Effector CD8-positive, alpha-beta T cell (primary cell): ENCODE measurements at places on chromosomes 2 and 18.

GRCh38 chr2:42809131-42809818 lies 16.9 kb upstream of the HAAO start:
- no peak for DNase-seq

GRCh38 chr2:120669121-120669952 lies 66.3 kb upstream of the GLI2 start:
- DNase-seq, result no peak

DNA sequence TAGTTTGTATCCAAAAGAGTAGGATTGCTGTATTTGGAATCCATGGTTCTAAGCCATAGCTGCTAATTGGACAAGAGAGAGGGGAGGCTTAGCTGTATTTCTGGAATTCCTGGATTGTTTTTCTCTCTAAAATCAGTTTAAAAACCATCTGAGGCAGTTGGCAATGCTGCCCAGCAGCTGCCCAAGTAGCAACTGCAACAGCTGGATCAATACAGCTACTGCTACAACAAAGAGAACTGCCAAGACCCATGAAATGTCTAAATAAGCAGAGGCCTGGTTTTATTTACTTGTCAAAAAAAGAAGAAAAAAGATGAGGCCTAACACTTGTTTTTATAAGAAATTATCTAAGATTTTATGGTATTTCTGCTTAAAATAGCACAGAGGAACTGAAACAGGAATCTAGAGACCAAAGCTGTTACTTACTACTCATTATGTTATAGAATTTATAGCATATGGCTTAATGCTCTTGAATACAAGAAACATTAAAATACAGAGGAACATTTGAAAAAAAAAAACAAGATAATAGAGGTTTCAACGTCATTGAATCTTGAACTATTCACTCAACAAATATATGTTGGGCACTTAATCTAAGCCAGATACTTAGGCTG lies 39.1 kb downstream of the TMEFF2 start:
- DNase-seq, result no peak

DNA sequence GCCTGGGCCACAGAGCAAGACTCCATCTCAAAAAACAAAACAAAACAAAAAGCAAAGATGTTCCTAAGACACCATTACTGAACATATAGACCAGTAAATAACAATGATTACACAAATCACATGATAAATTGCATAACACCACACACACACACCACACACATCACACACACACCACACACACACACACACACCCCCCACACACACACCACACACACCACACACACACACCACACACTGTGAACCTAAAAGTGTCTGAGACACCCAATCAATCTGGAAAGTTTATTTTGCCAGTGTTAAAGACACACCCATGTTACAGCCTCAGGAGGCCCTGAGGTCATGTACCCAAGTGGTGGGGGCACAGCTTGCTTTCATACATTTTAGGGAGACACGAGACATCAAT lies 62.6 kb upstream of the ASAP2 start:
- no peak for DNase-seq

DNA sequence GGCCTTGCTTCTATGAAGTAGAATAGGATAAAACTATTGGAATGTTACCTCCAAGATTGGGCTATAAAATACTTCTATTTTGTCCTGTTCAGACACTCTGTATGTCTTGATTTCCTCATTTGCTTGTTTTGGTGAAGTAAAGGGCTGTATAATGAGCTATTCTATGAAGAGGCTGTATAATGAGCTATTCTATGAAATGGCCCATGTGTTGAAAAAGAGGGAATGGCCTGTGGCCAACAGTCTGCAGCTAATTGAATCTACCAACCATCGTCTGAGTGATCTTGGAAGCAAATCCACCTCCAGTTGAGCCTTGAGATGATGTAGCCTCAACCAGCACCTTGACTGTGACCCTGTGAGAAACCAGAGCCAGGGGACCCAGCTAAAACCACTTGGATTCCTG lies 3.8 kb upstream of the SGPP2 start:
- DNase-seq, result no peak

DNA sequence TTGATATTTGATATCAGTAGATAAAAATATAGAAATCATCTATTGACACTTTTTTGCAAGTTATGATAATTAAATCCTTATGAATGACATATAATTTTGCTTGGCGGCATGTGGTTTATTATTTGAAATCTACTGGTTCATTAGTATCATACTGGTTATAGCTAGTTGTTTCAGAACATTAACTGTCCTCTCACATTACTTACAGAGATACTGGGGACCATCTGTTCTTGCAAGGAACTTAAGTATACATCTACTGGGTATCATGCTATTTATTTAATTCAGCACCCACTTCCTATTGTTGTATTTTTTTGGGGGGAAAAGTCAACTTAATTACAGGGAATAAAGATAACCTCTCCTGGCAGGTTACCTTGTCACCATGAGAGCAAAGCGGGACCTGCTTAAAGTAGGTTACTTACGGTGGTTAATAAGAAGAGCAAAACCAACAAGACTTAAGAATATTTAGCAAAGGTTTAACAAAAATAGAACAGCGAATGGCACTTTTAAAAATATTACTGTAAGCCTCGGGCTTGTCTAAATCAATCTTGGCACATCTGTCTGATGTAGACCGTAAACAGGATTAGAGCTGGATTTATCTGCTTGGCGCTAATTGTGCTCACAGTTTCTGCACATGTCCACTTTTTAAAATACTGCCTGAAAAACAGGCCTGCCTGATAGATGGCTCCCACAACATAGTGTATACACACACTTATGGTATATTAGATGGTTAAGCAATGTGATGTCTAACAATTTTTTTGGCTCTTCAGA lies 41.8 kb downstream of the CERKL start:
- no peak for DNase-seq

DNA sequence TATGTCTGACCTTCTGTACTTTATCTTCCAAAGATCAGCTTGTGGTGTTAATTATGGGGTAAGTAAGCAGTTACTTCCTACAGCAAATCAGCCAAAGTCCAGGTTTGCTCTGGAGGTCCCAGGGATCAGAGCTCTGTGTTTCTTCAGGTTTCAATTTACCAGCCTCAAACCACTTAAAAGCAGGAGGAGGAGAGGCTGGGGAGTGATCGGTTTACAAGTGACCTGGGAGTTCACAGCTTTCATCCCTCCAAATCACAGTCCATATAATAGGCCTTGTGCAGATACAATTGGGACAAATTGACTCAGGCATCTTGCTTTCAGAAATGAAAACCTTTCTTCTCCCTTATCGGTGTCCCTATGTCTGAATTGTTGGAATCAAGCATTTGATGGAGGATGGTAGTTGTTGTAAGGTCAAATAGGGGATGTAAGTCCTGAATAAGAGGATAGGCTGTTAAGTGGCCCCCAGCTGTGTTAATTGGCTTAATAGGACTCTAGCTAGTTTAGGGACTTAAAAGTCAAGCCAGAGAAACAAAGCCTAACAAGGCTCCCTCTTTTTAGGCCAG lies 188.0 kb upstream of the NT5C1B start:
- DNase-seq, result no peak

DNA sequence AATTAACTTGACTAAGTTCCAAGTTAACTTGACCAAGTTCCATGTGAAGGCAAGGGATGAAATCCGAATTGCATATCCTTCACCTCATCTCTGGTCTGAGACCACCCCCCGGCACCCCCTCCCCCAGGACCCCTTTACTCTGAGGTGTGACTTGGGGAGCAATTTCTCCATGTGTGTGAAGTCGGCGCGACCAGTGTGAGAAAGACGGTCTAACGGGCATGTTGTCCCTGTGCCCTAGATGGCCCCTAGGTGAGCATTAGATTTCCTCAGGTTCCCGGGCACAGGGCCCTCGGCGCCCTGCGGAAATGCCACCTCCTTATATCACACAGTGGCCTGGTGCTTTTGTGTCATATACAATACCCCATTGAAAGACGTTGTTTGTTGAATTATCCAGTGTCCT lies 137.1 kb downstream of the CTIF start:
- no peak for DNase-seq

- DNase-seq, result no peak
These were observed 218.6 kb downstream of the TCF4 start for GRCh38 chr18:55369346-55369745.

- DNase-seq, result no peak
These were observed 21.2 kb upstream of the IL1A start for GRCh38 chr2:112805542-112805941.

DNA sequence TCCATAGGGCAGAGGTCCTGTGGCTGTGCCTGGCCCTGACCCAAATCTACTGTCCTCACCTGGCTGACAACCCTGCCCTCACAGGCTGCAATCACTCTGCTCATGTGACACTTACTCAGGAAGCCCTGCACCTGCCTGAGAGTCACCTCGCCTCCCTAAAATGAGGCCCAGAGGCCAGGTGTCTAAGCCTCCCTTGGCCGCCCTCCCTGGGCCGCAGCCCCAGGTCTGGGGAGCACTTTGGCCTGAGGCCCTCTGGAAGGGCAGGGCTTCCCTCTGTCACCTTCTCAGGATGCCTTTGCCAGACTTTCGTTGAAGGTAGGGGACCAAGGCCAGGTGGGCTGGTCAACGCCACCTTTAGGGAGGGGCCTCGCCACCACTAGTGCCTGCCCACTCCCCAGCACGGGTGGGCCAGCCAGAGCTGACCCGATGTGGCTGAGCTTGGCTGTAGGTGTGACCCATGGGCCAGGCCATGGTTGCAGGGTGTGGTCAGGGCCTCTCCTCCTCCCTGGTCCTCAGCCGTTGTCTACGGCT lies 6.1 kb upstream of the GPC1 start:
- no peak for DNase-seq

- no peak for DNase-seq
These were observed 2.1 kb upstream of the TRIB2 start for GRCh38 chr2:12714391-12715221.

DNA sequence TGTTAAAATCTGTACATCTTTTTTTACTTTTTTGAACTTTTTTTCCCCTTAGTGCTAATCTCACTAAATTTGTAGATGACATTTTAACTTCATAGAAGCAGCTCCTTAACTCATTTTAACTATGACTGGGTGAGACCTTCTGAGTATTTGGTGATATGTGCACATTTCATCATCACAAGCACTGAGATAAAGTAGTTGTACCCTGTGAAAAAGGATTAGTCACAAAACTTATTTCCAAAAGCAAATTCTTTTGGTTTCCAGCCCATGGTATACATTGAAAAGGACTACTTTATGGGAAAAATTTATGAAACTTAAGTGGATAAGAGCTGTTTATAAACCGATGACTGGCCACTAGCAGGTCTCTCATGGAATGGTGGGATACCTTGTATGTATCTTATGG lies 581.5 kb downstream of the PLCL1 start:
- DNase-seq, result no peak

- DNase-seq, result no peak
These were observed 1.7 kb upstream of the FZD5 start for GRCh38 chr2:207771421-207771820.

GRCh38 chr18:12291161-12291560 lies 16.9 kb upstream of the TUBB6 start:
- no peak for DNase-seq

DNA sequence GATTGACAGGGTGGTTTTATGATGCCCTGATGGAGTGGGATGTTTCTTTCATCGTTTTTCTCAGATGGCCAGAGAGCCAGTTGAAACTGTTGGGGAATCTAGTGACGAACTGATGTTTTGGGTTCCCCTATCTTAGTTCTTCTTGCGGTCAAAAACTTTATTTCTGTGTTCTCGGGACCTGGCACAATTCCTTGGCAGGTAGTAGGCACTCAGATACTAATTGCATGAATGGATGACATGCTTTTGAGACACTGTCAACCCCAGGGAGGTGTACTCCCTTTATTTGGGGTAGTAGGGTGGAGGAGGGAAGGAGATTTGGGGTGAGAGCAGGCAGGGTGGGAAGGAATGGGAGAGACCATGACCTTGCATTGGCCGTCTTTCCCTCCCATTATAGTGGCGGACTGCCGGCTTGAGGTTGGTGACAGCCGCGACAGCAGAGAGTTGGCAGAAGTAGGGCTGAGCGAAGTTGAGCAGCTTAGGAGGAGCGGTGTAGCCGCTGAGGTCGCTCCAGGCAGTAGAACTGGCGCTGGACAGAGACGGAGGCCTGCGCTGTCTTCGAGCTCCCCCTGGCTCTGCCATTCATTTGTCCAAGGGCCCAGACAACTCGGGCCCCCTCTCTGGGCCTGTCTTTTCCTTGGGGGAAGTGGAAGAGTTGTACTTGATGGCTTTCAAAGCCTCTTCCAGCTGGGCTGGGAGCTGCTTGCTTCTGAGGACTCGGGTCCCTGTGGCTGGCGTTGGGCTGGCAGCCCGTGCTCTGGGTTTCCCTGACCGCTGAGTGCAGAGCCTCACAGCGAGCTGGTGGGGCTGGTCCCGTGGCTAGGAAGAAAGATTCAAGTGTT lies 2.6 kb downstream of the TET3 start:
- DNase-seq, result no peak

DNA sequence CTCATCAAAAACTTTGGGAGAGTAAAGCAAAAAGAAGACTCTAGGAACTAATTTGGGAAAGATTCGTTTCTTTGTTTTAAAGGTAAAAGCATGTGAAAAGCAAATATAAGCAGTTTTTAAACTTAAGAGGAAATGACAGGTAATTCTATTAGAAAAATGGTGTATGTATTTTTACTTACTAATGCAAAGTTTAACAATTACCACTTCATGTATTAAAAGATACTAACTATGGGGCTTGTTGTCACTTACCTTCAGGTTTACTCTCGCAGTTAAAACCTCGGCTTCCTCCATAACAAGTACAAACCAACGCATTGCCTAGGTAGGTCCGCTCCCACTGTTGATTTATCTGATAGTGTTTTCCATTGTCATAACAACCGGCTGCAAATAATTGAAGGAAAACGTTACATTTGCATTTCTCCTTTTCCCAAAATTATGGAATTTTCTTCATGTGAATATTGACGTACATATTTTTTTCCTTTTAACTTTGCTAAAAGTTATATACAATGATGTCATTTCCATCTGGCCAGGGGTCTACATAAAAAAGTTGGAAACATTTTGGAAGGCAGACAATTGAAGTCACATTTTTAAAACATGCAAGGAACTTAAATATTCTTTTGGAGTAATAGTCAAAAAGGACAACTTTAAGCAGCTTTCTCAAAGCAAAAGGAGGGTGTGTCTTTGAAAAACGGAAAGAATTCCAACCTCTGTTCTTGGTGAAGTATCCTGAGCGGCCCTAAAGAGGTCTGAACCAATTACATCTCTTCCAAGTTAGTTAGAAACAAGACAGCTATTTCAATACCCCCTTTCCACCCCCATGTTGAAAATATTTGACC lies 1.2 kb downstream of the FN1 start:
- no peak for DNase-seq

GRCh38 chr2:101386599-101387150 lies 628 bp downstream of the CREG2 start:
- DNase-seq, result no peak

- no peak for DNase-seq
These were observed 108.4 kb upstream of the BZW1 start for GRCh38 chr2:200703127-200703925.

DNA sequence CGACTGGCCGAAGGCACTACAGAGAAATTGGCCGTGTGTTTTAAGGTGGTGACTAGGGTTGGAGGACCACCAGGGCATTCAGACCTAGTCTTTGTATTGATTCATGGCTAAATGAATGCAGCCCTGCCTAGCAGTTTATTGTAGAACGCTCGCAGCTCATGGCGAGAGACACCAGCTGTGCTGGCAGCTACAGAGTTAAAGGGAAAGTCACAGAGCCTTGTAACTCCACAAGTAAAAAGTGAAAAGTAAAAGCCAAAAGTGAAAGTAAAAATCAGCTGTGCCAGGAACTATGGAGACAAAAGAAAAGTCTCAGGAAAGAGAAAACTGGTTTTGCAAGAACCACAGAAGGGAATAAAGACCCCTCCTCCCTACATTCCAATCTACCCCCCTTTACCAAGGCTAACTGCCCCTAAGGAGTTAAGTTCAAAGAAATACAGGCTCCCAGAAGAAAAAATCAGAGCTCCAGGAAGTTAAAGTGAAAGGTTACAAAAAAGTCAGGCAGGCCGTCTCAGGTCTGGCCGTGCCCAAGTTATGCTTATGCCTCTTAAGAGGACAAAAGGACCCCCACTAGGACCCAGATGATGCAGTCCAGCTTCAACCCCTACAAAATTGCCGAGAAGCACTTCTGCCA lies 46.4 kb upstream of the SELENOI start:
- DNase-seq, result no peak
